ENCODE measurements at places on chromosomes 1 and 21. TPM values are rescaled to one million over a fixed set of nuclear protein-coding genes. Genes with fewer than 3 reads are reported as not detected.

The AGMAT gene
- total RNA-seq: 0.53 TPM

The INSRR gene
- not detected for total RNA-seq

The GSTM1 gene
- 26.8 TPM for total RNA-seq

The CAMK2N1 gene
- 33.8 TPM for total RNA-seq

The RHD gene
- total RNA-seq: not detected

The AGO3 gene
- total RNA-seq: 15.6 TPM

The CTH gene
- total RNA-seq: 2.2 TPM

GRCh38 chr1:94669198-94669597 is 127.6 kb upstream of the F3 start:
- no peak overlapping the region for H3K4me3 ChIP-seq
- no peak for DNase-seq
- H3K36me3 ChIP-seq: no peaks in the 10 kb centered on the region

DNA sequence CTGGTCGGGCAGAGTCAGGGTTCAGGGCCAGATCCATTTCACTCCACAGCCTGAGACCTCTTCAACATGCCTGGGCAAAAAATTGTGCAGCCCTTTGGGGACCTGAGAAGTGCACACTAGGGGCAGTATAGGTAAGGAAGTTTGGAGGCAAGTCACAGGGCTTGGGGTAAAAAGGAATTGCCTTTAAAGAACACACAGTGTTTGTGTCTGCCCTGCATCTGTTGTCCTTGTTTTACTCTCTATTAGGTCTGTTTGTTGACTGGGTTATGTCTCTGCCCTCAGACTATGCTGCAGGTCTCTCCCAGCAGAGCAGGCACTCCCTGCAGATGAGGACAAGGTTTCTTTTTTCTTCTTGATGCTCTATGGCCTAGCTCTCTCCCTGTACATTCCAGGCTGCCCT is 22.0 kb downstream of the LDLRAD2 start:
- no peak for DNase-seq
- H3K4me1 ChIP-seq: no peaks in the 10 kb centered on the region
- H3K27me3 ChIP-seq: no peaks in the 10 kb centered on the region
- no peak overlapping the region for H3K27ac ChIP-seq

GRCh38 chr1:92882819-92883218 is 51.0 kb downstream of the RPL5 start:
- H3K36me3 ChIP-seq: no peaks in the 10 kb centered on the region
- no peak for DNase-seq
- H3K27ac ChIP-seq: no peak overlapping the region
- no peak overlapping the region for H3K4me3 ChIP-seq
- peaks cover 2% of the 10 kb centered on the region for H3K4me1 ChIP-seq

- no peak overlapping the region for H3K4me3 ChIP-seq
- H3K27me3 ChIP-seq: no peaks in the 10 kb centered on the region
- H3K27ac ChIP-seq: no peak overlapping the region
- peaks cover 8% of the 10 kb centered on the region for H3K36me3 ChIP-seq
- peaks cover 10% of the 10 kb centered on the region for H3K4me1 ChIP-seq
- DNase-seq: no peak
Observed at GRCh38 chr1:231554969-231555368, 26.5 kb downstream of the TSNAX start.

DNA sequence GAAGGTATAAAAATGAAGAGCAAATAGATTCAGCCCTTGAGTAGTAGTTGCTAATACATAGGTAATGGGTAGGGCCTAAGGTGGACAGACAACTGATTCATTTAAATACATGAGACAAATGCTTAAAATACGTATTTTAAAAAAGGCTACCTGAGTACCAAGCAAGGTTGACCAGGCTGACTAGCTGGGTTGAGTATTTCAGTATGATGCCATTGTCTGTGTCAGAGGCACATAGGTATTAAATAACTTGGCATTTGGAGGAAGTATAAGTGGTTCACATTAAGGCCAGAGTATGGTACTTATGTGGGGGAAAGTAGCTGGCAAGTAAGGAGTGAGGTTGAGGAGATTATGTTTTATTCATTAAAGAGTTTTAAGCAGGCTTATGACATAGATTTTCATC is 19.4 kb downstream of the NEK7 start:
- no peaks in the 10 kb centered on the region for H3K27me3 ChIP-seq
- DNase-seq: no peak
- no peak overlapping the region for H3K27ac ChIP-seq
- peaks cover 40% of the 10 kb centered on the region for H3K4me1 ChIP-seq

DNA sequence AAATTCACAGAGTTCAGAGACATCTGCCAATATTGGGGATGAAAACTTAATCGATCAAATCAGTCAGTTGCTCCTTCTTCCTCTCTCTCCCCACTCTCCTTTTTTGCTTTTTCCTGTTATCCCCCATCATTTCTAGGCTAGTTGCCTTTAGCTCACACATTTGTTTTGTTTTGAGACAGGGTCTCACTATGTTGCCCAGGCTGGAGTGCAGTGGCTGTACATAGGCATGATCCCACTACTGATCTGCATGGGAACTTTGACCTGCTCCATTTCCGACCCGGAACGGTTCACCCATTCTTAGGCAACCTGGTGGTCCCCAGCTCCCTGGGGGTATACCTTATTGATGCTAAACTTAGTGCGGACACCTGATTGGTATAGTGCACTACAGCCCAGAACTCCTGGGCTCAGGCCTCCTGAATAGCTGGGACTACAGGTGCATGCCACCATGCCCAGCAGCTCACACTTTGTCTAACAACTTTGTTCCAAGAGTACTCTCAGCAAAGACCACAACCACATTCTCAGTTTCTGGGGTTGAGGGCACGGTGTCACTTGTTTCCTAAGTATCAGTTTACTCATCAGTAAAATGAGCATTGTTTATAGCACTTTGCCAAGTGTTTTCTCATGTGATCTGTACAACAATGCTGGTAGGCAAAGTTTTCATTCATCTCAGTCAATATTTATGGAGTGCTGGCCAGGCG is 6.7 kb upstream of the ELOA start:
- no peak for DNase-seq
- H3K27me3 ChIP-seq: no peaks in the 10 kb centered on the region
- H3K4me3 ChIP-seq: no peak overlapping the region
- H3K27ac ChIP-seq: no peak overlapping the region
- H3K4me1 ChIP-seq: no peaks in the 10 kb centered on the region

GRCh38 chr1:119987686-119988085 is 81.8 kb downstream of the NOTCH2 start:
- H3K4me3 ChIP-seq: no peak overlapping the region
- peak; percentile 27 for DNase-seq
- H3K4me1 ChIP-seq: peaks cover 27% of the 10 kb centered on the region
- H3K27me3 ChIP-seq: no peaks in the 10 kb centered on the region

- no peak overlapping the region for H3K4me3 ChIP-seq
- no peaks in the 10 kb centered on the region for H3K27me3 ChIP-seq
- H3K27ac ChIP-seq: no peak overlapping the region
- H3K36me3 ChIP-seq: peaks cover 2% of the 10 kb centered on the region
- no peak for DNase-seq
Observed at GRCh38 chr1:109046671-109047070, 4.8 kb upstream of the WDR47 start.

DNA sequence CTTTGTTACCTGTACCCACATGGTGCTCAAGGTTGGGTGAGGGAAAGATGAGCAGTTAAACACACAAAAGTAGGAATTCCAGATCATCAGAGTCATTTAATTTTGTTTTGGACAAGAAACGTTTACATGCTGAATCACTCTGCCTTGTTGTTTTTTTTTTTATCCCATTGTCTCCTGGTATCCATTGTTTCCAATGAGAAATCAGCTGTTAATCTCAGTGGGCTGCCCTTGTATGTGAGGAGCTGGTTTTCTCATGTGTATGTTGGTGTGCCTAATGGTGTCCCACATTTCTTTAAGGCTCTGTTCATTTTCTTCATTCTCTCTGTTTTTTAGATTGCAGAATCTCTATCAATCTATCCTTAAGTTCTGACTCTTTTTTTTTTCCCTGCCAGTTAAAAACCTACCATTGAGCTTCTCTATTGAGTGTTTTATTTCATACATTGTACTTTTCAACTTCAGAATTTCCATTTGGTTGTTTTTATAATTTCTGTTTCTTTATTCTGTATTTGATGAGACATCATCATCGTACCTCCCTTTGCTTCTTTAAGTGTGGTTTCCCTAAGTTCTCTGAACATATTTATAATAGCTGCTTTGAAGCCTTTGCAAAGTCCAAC is 8.8 kb upstream of the OBSCN start:
- no peaks in the 10 kb centered on the region for H3K4me1 ChIP-seq
- no peak for DNase-seq
- no peak overlapping the region for H3K4me3 ChIP-seq
- H3K27ac ChIP-seq: no peak overlapping the region

DNA sequence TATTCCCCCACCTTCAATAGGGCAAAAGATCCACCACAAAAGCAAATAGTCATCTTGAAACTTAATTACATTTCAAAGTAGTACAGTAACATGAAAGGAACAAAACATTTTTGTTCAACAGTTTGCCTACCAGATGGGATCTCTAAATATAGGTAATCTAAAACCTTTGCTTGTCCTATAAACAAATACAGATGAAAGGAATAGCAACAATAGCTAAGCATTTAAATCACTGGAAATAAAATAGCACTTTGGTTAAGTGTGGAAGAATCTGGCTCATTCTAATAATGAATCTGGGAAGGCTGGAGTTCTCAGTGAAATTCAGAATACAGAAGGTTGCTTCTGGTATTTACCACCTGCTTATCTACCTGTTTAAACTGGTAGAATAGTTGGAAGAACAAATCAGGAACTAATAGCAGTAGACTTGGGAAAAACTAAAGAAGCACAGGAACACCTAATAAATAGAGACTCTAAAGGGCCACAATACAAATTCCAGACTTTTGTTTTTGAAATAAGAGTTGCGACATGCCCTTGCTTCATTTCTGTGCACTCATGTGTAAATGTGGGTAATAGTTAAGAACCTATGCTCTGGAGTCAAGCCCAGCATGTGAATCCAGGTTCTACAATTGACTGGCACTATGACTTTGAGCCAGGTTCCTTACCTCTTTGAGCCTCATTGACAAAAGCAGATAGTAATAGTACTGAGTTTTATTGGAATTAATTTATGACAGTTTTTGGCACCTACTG is 2.3 kb upstream of the LYPLAL1 start:
- H3K4me3 ChIP-seq: no peak overlapping the region
- DNase-seq: no peak
- peaks cover 13% of the 10 kb centered on the region for H3K4me1 ChIP-seq
- no peaks in the 10 kb centered on the region for H3K27me3 ChIP-seq

GRCh38 chr1:40079774-40080400 is 17.2 kb downstream of the PPT1 start:
- peaks cover 9% of the 10 kb centered on the region for H3K4me1 ChIP-seq
- no peak for DNase-seq
- H3K27me3 ChIP-seq: no peaks in the 10 kb centered on the region
- no peak overlapping the region for H3K27ac ChIP-seq

DNA sequence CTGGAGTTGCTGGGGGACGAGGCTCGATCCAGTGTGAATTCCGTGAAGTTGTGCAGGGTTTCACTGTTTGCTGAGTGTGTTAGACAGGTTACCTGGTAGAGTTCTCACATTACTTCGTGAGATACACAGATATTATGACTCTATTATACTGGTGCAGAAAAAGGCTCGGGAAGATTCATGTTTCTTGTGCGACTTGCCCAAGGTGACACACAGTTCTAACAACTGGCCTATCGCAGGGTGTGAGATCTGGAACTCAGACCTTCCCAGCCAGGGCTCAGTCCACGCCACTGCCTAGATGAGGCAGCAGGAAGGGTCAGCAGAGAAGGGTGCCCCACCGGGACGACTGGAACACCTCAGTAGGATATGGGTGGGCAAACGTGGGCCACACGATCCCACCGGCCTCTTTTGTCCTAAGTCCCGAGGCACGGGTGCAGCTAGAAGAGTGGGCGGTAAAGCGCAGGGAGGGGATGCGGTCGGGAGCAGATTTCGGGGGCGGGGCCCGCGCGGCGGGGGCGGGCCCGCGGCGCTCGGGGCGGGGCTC is 296 bp upstream of the RNPEP start:
- peak overlapping the region; percentile 99 for H3K4me3 ChIP-seq
- no peaks in the 10 kb centered on the region for H3K27me3 ChIP-seq
- peak; percentile 74 for DNase-seq
- H3K4me1 ChIP-seq: peaks cover 13% of the 10 kb centered on the region

DNA sequence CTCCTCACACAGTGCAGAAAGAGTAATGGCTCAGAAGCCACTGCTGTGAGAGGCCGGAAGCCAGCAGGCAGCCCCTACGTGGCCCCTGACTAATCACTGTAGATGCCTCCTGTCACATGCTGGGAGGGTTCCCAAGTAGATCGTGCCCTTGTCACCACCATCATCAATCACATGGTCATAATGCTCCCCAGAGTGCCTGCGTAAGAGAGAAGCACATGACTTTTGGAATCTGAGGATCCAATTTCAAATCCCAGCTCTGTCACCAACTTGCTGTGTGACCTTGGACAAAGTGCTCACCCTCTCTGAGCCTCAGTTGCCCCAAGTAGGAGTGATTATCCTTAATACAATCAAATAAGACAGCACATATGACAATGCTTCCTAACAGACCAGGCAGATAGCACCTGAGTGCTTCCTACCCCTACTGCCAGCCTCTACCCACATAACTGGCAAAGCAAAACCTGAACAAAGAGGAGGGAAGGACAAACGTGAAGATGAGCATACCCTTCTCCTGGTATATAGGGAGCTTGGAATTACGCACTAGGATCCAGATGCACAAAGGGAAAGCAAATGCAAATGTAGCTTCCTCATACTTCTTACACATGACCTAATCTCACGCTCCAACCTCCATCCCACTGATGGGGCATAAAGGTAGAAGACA is 65.7 kb downstream of the SDC3 start:
- no peak overlapping the region for H3K27ac ChIP-seq
- H3K36me3 ChIP-seq: no peaks in the 10 kb centered on the region
- no peaks in the 10 kb centered on the region for H3K27me3 ChIP-seq
- no peak overlapping the region for H3K4me3 ChIP-seq

DNA sequence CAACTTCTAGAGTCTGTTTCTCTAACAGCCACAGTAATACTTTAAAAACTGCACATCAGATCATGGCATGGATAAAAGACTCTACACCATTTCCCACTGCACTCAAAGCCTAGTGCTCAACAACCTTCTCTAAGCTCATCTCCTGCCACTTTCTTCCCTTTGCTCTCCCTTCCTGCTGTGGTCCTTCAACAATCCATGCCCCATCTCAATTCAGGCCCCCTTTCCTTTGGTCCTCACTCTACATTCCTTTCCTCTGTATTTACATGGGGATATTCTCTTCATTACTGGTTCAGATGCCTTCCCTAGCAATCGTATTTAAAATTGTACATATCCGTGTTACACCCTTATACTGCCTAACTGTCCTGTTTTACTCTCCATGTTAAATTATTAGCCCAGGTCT is 19.0 kb downstream of the SOD1 start:
- no peaks in the 10 kb centered on the region for H3K4me1 ChIP-seq
- DNase-seq: no peak
- H3K27ac ChIP-seq: no peak overlapping the region
- no peak overlapping the region for H3K4me3 ChIP-seq
- H3K36me3 ChIP-seq: peaks cover 44% of the 10 kb centered on the region

- H3K27ac ChIP-seq: no peak overlapping the region
- H3K4me1 ChIP-seq: no peaks in the 10 kb centered on the region
- no peak for DNase-seq
- no peaks in the 10 kb centered on the region for H3K27me3 ChIP-seq
Observed at GRCh38 chr1:234881893-234882771, 246.5 kb downstream of the TOMM20 start.

All from SJSA1 (cell line).